ENCODE measurements at places on chromosomes 11 and 22.
A peak's percentile ranks its signal among the peaks of the same experiment; 100 is the strongest.

GRCh38 chr11:111399187-111400031 lies 20.3 kb upstream of the POU2AF1 start:
- no peak for DNase-seq

- DNase-seq: no peak
Observed at GRCh38 chr11:104122836-104123235, 41.1 kb downstream of the PDGFD start.

GRCh38 chr22:22703203-22703570 lies 58.8 kb downstream of the GGTLC2 start:
- no peak for DNase-seq

DNA sequence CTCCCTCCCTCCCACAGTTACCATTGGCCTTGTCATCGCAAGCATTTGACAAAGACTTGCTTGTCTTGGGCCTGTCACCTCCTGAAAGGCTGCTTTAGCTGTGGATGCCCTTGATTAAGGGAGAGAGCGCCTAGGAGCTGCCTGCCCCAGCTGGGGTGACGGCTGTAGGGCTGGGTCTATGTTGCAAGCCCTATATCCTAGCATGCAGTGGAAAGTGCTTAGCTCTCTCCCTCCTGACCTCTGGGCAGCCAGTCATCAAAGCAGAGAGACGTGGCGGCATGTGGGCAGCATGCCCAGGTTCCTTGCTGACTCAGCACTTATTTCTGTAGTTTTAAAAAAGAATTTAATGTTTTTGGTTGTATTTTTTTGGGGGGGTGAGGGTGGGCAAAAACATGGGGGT lies 75.9 kb downstream of the BARX2 start:
- no peak for DNase-seq

DNA sequence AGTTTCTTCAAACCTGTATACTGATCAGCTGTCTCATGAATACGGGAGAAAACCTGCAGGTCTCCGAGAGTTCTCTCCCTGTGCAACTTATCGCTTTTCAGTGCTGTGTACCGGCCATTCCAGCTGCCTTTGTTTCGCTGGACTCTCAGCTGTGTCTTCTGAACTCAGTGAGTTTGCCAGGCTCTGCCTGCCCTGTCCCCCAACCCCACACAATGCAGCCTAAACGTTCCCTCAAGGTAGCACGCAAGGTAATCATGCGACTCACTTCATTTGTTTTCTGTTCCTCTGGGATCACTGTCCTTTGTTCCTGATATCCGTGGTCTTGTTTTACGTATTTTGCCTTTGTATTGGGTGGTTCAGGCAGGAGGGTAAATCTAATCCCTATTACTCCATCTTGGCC lies 13.5 kb downstream of the RBM7 start:
- DNase-seq: no peak

GRCh38 chr11:65636108-65637031 lies 1.5 kb upstream of the SIPA1 start:
- no peak for DNase-seq

- DNase-seq: no peak
Observed at GRCh38 chr11:65125197-65126056, 3.3 kb downstream of the MRPL49 start.

DNA sequence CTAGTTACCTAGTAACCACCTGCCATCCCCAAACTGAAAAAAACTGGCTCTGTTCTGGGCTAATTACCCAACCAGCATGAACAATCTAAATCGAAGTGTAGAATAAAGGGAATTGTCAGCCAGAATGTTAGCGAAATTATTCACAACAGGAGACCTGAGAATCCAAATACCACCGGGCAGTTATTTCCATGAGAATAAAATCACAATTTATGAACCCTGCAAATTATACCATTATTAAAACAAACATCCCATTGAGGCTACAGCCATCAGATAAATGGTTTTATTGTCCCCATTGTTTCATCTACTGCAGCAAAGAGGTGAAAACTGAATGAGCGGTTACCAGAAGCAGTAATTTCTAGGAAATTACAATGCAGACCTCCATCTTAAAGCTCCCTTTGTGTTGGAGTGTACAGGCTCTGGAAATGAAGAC lies 21.7 kb downstream of the FAM168A start:
- no peak for DNase-seq

DNA sequence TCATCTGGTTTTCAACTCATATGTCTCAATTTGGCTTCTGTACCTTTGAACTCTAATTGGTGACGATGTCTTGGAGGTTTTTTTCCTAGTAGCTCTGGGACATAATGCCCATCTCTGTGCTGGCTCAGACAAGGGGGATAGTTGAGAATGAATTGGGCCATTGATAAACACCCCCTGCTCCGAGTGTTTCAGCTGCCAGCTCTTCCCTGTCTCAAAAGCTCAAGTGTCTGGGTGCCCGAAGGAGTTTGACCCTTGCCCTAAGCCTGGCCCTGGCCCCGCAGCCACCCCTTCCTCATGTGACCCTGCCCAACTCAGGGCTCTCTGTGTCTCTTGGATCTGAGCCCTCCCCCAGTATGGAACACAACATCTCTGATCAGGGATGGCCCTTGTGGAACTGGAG lies 3.0 kb downstream of the INSC start:
- DNase-seq: no peak

- DNase-seq: no peak
Observed at GRCh38 chr11:33700063-33700501, 544 bp downstream of the C11orf91 start.

DNA sequence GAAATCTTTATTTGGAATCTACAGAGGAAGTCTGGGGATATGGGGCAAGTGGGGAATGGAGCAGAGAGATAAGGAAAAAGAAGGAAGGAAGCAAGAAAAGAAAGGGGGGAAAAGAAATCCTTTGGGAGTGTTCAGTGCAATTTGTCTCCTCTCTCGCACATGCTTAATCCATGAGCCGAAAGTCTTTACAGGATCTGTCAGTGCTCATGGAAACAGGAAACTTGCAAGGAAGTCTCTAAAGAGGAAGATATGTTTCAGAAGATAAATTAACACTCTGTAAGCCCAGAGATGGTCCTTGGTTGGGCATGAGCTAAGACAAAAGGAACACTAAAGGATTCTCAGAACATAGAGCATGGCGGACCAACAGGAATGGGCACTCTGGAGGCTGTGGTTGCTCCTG lies 47.9 kb upstream of the FLI1 start:
- DNase-seq: no peak

- DNase-seq: no peak
Observed at GRCh38 chr22:44133901-44134571, 46.7 kb upstream of the PARVG start.

- DNase-seq: no peak
Observed at GRCh38 chr11:47716692-47717091, 1.5 kb upstream of the AGBL2 start.

DNA sequence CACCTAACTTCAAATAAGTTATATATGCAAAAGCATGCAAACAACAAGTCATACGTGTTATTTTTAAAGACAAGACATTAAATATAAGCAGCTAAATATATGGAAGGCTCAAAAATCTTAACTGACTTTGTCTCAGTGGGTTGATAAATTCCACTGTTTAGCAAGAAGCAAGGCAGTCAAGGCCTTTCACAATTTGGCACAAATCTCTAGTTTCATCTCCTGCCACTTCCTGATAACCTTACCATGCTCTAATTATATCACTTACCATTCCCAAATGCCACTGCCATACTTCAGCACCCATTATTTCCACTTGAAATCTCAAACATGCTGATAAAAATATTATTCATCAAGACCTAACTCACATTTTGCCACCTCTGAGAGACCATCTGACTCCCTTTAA lies 24.8 kb downstream of the DCUN1D5 start:
- no peak for DNase-seq

GRCh38 chr11:86758171-86758570 lies 42.2 kb upstream of the PRSS23 start:
- no peak for DNase-seq

GRCh38 chr11:73833067-73833466 lies 43.6 kb downstream of the COA4 start:
- no peak for DNase-seq

DNA sequence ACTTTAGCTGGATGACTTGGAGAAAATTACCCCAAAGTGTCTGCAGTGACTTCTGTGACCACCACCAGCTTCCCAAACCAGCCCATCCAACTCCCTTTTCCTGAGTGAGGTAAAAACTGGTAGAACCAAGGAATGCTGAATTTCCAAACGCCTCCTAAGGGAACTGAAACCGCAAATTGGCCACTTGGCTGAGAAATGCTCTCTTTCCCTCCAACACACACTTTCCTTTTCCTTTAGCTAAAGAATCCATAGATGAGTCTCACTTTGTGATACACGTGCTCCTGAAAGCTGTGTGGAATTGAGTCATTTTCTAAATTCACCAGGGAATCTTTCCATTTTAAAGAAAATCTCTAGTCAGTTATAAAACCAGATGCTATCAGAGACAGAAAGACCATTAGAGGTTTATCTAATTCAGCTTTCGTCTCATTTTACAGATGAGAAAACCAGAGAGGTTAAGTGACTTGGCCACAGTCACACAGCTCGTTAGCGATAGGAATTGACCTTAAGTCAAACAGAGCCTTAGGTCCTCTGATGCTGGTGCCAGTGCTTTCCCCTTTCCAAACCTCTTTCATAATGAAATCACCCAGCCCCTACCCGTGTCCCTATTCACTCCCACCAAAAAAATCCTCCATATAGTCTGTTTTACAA lies 137.2 kb downstream of the COMMD9 start:
- DNase-seq: peak; percentile 22

DNA sequence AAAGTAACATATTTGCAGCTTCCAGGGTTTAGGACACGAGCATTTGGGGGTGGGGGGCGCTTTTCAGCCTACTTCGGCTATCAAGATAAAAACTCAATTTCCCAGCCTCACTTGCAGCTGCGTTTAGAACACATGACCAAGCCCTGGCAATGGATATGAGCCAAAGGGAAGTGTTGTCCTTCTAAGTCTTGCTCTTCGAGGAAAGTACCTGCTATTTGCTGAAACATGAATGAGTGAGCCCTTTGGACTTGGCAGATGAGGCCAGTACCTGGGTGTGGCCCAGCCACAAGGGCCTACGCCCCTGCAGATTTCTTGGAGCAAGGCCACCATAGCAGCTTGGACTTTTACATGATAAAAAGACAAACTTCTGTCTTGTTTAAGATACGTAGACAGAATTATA lies 60.2 kb upstream of the SORL1 start:
- DNase-seq: no peak

DNA sequence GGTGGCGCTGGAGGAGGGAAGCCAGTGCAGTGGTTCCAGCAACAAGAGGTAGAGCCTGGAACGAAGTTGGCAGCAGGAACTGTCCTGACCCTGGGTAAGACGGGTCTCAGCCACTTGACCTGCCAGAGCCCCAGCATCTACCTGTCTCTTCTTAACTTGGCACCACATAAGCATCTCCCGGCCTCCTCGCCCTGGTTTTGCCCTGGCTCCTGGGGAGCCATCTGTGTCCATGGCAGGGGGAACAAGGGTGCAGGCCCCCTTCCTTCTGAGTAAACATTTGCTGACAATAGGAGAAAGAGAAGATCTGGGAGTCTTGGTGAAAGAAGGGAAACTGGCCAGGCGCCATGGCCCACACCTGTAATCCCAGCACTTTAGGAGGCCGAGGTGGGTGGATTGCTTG lies 12.8 kb downstream of the P2RY2 start:
- no peak for DNase-seq

DNA sequence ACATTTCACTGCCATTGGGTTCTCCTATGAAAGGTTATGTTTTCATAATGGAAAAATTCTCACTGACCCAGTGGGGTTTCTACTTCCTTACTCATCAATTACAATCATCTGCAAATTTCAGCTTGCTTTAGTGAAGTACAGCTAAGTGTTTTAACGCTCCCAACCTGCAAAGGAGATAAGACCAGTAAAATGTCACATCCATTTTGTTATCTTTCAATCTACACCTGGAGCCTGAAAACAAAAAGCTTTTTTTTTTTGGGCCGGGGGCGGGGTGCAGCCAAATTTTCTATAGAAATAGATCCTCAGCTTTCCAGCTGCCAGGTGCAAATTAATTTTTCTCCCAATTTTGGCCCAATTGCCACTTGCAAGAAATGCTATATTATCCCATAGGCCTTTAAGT lies 40.6 kb downstream of the CADM1 start:
- no peak for DNase-seq

DNA sequence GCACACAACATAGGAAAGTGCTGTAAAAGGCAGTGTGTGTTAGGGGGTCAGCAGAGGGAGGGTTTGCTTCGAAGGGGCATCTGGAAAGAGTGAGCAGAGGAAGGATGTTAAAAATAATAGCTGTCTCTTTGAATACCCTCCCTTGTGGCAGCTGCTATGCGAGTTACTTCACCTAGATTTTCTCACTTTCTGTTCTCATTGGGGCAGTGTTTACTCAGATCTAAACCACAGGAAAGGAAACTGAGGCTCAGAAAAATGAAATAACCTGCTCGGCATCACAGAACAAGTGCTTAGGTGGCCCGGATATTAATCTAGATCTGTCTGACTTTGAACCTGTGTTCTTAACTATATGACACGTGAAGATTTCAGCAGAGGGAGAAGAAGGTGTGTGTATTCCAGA lies 125.3 kb downstream of the C11orf91 start:
- DNase-seq: no peak

DNA sequence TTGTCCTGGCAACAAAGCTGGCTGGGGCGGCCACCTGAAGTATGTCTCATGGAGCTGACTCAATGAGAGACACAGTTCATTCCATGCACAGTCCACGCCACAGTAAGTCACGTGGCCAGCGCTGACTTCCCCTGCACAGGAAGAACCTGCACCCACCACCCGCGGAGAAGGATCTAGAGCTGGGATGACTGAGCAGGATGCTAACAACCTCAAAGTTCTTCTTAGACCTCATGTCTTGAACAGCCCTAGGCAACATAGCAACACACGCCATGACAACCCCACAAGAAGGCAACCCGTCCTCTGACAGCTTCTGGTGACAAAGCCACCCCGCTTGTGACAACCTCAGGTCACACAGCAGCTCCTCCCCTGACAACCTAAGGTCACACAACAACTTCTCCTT lies 76.9 kb upstream of the B3GAT1 start:
- DNase-seq: no peak

DNA sequence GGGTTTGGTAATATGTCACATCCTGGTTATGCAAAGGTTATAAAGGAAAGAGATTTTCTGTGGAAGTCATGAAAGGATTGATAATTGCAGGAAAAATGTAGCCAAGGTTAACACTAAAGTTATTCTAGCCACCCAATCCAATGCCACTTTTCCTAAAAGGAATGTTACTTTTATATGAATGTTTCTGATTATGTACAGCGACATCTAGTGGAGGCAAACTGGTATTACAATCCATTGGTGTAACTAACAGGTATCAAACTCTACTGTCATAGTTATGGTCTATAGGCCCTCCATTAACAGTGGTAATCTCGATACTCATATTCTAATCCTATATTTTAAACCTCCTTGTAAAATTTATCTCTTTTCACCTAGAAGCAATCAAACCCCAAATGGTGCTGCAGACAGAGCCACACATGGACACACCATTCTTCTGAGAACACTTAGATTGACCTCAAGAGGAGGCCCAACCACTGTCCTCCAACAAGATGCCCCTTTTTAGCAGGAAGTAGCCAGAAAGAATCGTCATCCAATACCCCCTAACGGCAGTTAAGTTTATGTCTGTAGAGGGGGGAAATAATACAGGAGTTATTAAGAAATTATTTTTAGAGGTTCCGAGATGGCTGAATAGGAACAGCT lies 74.9 kb upstream of the RAG2 start:
- DNase-seq: peak; percentile 57

Measured in fibroblast of skin of back (primary cell).